Stimulated activated CD4-positive, alpha-beta T cell treated with anti-CD3 and anti-CD28 coated beads, Interleukin-1b, Interleukin-23, amount 100 ng/mL, for 4 hours (primary cell): ENCODE measurements at places on chromosomes 7 and 10.

GRCh38 chr10:80421707-80422536, 13.6 kb downstream of the PRXL2A start:
- DNase-seq = no peak

- DNase-seq = no peak
Measured at GRCh38 chr7:29878081-29878688, 71.9 kb downstream of the WIPF3 start.

DNA sequence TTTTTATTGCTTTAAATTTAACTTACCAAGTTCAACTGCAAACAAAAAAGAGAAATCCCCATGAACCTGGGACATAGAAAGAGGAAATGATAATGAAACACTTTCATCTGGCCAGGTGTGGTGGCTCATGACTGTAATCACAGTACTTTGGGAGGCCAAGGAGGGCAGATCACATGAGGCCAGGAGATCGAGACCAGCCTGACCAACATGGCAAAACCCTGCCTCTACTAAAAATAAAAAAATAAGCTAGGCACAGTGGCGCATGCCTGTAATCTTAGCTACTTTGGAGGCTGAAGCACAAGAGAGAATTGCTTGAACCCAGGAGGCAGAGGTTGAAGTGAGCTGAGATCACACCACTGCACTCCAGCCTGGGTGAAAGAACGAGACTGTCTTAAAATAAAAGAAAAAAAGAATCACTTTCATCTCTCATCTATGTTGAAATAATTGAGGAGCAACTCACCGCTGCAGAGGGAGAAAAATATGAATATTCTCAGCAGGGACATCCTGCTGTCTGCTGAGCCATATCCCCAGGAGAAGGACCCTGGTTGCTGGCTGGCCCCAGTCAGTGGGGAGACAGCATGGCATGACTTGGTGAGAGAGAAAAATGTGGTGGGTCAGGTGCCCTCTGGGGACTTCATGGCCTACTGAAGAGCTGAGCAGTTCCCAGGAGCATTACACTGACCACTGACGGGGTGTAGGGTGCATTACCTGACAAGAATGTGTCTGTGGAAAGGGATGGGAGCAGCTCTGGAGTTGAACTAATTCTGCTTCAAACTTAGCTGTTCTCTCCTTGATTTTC, 22.8 kb upstream of the TARP start:
- no peak for DNase-seq

- DNase-seq = no peak
Measured at GRCh38 chr7:94368371-94368791, 26.3 kb upstream of the COL1A2 start.

- no peak for DNase-seq
Measured at GRCh38 chr7:124027236-124027635, 5.6 kb downstream of the TMEM229A start.
